ENCODE measurements at places on chromosomes 3 and 15.

GRCh38 chr3:11391174-11391879 is 119.1 kb downstream of the ATG7 start:
- no peak for DNase-seq

GRCh38 chr3:10280571-10280970 is 12.2 kb downstream of the GHRL start:
- no peak for DNase-seq

- no peak for DNase-seq
These were observed 60.3 kb downstream of the B3GNT5 start for GRCh38 chr3:183313351-183313750.

DNA sequence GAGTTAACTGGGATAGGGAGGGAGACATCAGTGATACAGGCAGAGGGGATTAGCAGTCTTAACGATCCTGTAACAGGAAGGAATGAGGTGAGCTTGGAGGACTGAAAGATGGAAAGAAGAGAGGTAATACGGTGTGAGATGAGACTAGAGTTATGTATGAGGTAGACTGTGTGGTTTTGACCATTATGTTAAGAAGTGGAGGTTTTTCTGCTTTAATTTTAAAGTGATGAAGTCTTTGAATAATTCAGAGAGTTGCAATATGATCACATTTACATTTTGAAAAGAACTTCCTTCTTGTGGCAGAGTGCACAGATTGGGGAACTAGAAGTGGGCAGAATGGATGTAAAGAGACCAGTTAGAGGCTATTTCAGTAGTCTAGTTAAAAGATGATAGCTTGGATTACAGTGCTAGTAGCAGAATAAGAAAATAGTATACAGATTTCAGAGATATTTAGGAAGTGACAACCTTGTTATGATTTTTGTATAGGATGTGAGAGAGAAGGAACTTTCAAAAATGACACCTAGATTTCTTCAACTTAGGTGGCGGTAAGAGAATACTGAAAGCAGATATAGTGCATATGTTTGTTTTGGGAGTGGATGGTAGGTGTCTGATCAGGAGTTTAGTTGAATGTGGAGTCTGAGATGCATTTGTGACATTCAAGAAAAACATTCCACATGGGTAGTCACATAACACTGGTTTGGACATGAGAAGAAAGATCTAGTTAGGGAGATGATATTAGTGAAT is 40.5 kb downstream of the STT3B start:
- no peak for DNase-seq

DNA sequence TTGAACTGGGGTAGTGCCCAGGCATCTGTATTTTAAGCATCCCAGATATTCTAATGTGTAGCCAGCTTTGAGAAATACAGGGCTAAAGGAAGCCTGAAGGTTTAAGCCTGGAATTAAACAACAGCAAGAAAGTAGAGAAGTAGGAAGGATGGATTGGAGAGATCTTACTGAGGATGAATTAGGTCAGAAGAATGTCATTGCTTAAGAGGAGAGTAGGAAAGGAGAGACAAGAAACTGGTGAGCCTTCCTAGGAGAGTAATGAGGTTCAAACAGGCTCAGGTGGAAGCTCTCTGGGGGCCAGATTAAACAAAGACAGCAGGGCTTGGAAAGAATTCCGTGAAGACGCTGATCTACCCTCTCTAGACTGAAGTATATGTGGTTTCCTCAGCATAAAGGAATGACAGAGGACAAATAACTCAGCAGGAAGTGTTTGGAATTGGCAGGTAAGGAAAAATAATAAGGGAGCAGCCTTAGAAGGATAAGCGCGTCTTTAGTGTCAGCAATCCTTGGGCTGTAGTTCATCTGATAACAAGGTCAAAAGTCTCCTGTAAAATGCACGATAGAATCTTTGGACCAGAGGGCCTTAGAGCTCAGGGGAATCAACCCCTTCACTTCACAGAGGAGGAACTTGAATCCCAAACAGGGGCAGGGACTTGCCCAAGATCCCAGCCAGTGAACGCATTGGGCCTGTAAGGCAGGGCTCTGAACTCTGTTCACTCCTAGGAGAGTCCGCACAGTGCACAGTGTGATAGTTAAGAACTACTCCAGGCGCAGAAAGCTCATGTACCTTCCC is 90.9 kb downstream of the TP63 start:
- DNase-seq: no peak

DNA sequence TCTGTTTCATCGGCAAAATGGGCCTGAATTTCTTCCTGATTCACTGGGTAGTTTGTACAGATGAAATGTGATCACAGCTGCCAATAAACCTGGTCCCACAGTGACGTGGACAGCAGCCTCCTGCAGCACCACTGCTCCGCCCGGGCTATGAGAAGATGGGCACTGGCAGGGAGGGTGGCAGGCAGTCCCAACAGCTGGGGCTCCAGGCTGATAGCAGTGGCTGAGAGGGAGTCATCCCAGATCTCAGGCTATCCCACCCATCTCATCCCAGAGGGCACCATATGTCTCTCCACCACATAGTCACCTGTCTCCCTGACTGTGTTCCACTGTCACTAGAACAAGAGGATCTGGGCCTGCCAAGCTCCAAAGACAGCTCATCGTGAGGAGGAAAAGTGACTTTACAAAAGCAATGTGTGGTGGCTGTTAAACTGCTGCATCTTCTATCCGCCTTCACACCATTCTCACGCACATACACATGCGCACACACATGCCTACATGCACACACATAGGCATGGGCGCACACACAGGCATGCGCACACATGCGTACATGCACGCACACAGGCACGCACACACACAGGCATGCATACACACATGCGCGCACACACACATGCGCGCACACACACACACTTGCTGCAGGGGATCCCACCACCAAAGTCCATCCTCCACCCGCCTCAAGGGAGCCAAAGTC is 46.2 kb downstream of the RGMA start:
- DNase-seq: no peak

GRCh38 chr3:52471371-52472238 is 16.2 kb downstream of the NISCH start:
- peak; percentile 51 for DNase-seq

- peak; percentile 11 for DNase-seq
These were observed at the start of gene MAPKAPK3 for GRCh38 chr3:50617096-50617791. Gene MAPKAPK3, plus strand, starts transcription at chr3:50617151. Its CDS starts 415 bp downstream, at chr3:50617566.

DNA sequence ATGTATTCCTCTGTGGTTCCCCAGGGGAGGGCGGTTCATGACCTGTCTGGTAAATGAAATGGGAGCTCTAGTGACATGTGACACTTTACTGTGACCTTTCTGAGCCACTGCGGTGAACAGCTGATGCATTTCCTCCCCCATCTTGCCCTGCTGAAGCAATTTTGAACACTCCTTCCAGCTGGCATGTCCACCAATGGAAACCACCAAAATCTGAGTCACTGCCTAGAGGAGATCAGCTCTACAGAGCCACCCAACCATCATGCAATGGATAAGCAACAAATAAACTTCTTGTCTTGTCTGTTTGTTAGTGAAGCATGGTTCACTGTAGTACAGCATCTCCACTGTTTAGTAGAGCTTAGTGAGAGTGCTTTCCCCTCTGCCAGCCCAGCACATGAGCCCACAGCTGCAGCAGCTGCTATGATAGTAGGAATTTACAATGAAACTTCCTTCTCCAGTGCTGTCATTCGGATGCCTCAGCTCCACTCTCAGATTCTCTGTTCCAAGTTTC is 479.4 kb downstream of the NTRK3 start:
- DNase-seq: peak; percentile 19
